Stimulated activated CD8-positive, alpha-beta memory T cell treated with anti-CD3 and anti-CD28 coated beads, Interleukin-7, amount 100 ng/mL, for 1 hour (primary cell): ENCODE measurements at places on chromosomes 16 and 17.

DNA sequence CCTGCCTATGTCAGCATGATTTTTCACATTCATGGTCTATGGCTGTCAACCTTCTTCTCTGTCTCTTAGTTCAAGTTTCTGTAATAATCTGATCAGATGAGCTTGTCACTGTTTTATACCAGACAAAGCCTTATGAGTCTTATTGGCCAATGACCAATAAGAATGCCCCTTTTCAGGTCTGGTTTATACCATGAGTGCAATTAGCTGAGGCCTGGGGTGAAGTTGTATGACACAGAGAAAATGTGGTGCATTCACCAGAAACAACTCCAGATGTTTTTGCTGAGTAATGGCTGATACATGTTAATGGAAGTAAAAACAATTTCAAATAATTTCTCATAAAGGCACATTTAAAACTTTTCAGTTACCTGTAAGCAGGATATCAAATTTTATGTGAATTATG, 218.6 kb upstream of the CDH8 start:
- no peak for DNase-seq

DNA sequence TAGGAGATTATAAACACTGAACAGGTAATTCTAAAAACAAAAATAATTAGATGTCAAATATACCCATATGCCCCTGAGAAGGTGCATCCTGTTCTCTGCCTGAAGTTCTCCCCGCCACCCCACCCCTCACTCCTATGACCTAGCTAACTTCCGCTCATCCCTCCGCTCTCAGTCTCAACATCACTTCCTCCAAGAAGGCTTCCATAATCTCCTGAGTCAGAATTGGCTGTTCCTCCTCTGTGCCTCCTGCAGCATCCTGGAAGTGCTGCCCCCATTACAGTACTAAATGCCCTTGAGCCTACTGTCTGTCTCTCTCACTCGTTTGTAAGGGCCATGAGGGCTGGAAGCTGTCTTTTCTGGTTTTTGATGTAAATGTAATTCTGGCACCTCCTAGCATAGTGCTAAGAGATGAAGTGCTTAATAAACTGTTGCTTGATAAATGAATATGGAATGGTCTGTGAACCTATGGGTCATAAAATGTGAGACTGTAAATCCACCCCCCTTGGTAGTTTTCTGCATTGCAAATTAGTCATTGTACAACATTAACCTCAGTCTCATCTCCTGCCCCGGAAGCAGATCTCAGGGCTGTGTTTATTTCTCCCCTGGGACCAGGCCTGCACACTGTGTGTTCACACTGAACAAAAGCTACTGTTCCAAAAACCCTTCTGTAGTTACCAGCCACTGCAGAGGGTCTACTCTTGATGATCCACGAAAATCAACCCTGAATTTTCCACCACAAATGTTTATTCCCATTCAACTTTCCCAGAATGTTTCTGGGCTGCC, 3.9 kb upstream of the MYO1D start:
- no peak for DNase-seq

DNA sequence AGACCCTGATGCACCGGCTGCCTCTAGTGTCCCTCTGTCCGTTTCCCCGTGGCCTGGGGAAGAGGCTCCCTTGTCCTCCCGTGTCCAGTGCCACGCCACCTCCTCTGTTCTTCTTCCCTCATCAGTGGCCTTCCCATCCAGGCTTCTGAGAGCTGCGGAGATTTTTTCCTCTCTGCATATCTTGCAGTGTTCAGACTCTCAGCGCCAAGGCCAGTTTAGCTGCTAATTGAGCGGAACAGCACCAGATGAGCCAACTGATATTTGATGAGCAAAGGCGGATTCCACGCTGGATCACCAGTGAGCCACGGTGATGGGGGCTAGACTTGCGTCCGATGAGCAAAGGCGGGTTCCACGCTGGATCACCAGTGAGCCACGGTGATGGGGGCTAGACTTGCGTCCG, 257.6 kb downstream of the FOXL1 start:
- no peak for DNase-seq

DNA sequence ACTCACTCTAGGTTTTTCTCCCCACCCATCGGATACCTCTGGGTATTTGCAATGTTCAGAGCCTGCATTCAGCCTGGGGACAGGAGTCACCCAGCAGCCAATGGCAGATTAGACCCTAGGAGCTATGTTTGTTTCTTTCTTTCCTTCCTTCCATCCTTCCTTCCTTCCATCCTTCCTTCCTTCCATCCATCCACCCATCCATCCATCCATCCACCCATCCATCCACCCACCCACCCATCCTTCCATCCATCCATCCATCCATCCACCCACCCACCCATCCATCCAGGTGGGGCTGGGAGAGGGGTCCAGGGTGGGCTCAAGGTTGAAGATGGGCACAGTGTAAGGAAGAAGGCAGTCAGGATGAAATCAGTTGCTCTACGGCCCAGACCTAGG, 39.9 kb downstream of the TIMM22 start:
- no peak for DNase-seq

DNA sequence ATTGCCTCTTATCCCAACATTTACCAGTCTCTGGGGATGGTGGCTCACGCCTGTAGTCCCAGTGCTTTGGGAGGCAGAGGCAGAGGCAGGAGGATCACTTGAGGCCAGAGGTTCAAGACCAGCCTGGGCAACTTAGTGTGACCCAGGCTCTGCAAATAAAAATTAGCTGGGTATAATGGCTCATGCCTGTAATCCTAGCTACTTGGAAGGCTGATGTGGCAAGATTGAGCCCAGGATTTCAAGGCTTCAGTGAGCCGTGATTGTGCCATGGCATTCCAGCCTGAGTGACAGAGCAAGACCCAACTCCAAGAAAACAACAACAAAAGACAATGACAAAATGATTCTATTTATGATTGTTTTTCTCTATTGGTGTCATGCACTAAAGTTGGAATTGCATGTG, 244.9 kb downstream of the RBFOX1 start:
- no peak for DNase-seq

DNA sequence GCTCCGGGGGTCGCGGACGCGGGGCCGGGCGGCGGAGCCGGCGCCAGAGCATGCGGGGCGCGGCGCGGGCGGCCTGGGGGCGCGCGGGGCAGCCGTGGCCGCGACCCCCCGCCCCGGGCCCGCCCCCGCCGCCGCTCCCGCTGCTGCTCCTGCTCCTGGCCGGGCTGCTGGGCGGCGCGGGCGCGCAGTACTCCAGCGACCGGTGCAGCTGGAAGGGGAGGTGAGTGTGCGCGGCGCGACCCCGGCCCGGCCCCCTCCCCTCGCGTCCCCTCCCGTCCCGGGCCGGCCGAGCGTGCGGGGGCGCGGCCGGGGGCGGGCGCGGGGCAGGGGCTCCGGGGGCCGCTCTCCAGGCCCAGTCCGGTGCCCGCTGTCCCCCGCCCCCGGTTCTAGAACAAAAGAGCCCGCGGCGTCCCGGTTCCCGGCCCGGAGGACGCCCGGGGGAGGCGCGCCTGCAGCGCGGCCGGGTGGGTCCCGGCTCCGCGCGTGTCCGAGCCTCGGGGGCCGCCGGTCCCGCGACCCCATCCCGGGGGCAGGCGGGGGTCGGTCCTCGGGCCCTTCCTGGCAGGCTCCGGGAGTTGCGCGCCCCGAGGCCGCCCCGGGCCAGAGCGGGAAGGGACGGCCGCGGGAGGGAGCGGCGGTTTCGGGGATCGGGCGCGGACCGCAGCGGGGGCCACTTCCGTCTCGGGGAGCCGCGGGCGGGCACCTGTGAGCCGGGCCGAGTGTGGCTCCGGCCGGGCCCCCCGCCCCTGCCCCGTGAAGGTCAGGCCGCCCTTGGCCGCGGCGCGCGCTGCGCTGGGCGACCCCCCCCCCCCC, 563 bp downstream of the METRNL start:
- no peak for DNase-seq

GRCh38 chr16:87490096-87490798, 2.6 kb downstream of the ZCCHC14 start:
- DNase-seq, result no peak

GRCh38 chr16:84599521-84600202, 18.2 kb downstream of the COTL1 start:
- no peak for DNase-seq

DNA sequence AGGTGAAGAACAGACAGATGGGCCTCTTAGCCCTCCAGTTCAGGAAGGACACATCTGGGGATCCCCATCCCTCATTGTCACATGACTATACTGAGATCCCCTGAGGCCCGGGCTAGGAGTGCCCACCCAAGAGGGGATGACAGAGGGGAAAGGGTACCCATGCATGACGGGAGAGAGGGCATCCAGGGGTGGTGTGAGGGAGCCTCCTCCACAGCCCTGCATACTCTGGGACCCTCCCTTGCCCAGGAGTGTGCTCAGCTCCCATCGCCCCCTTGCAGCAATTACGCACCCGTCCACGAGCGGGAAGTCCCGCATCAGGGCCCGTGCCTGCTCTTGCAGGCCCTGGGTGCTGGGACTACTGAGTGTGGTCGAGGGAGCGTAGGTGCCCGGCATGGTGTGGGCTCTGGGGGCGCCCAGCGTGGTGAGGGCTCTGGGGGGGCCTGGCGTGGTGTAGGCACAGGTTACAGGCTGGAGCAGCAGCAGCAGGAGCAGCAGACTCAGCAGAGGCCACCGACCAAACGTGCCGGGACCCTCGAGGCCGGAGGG, 6.5 kb downstream of the DPEP2 start:
- DNase-seq, result no peak

GRCh38 chr16:88503771-88504488, 50.9 kb downstream of the ZFPM1 start:
- no peak for DNase-seq

- no peak for DNase-seq
Observed at GRCh38 chr17:62819511-62820221, 11.6 kb upstream of the MARCHF10 start.

DNA sequence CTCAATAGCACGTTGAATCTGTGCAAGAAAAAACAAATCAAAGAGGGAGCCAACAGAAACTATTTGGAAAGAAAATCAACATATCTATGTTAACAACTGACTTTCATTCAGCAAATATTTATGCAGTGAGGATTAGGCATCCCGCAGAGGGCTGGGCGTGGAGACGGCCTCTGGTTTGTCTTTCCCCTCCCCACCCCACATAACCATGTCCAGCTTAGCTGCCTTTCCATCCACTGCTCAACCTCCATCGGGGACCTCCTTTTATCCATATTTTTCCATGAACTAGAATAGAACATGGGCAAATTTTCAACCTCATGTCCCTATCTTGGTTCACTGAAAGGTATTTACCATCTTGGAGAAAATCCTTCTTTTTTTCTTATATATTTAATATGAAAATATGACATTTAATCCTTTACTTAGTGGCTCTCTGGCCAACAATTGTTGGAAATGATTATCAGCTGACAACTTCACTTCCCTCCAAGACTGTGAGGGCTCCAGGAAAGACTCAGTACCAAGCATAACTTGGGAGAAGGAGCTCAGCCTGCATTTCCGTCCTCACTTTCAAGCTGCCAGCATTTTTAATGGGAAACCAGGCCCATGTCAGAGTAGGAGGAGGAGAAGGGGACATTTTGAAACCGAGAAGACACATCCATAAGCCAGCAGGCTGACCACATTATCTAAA, 462.6 kb upstream of the MAF start:
- no peak for DNase-seq

GRCh38 chr16:979859-980594, 1.5 kb upstream of the SOX8 start:
- DNase-seq, result no peak

DNA sequence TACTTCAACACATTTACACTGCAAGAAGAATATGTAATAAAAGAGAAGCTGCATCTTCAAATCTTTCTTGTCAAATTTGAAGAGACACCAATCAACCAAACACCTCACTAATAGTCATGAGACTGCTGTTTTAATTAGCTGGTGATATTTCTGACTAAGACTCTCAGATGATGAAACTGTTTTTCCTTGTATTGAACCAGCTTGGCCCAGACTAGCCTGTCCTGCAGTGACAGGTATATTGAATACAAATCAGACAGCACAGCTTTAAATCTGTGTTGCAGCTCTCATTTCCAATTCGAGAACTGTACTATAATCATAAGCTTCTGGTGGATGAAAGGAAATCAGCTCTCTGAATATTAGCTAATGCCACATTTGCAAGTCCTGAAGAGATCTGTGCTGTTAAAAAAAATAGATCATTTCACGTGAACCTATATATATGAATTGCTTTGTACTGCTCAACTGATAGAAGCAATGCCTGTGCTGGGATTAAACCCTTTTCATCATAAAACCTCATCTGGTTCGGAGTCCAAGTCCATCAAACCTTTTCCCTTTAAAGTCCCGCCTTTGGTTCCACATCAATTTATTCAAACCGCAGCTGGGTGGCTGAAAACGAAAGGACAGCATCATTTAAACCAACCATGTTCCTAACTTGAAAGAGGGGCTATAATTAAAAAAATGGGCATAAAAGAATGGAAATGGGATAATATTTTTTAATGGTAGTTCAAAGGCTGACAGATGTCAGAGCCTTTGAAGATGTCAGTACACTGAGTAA, 306.2 kb downstream of the CEP112 start:
- no peak for DNase-seq
